Right ventricle myocardium inferior (tissue), 1 donor: ENCODE measurements at places on chromosomes 7 and 10. TPM values are rescaled to one million over a fixed set of nuclear protein-coding genes. Genes with fewer than 3 reads are reported as not detected.

SLC26A4 gene
- total RNA-seq, result 0.27 TPM

DMBT1 gene
- not detected for total RNA-seq

HILPDA gene
- total RNA-seq, result 5.9 TPM

FANK1 gene
- 0.51 TPM for total RNA-seq

VENTX gene
- 0.54 TPM for total RNA-seq

AGAP9 gene
- 1.7 TPM for total RNA-seq

AGMO gene
- 0.16 TPM for total RNA-seq

RAPGEF5 gene
- 9.4 TPM for total RNA-seq

PHYH gene
- 177 TPM for total RNA-seq

DLG5 gene
- total RNA-seq, result 8.9 TPM

GRCh38 chr10:101237982-101238731 is 8.9 kb upstream of the LBX1 start:
- DNase-seq, result no peak

DNA sequence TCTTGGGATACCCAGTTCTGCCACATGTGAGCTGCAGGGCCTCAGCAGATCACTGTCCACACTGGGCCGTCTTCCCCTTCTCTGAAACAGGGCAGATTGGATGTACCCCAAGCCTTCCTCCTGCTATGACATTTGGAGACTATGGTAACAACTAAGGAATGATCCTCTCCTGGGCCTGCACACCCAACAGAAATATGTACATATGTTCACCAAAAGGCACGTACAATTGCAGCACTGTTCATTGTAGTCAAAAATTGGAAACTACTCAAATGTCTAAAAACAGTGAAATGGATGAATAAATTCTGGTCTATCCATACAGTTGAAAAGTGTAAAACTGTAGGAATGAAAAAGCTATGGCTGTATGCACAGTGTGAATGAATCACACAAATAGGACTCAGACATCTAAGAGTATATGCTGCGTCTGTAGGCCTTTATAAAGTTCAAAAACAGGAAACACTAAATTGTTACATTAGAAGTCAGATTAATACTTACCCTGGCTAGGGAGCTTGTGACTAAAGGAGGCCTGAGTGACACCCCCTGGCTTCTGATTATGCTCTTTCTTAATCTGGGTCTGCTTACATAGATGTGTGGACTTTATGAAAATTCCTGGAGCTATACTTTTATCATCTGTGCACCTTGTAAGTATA is 16.1 kb upstream of the XPNPEP1 start:
- DNase-seq, result no peak

DNA sequence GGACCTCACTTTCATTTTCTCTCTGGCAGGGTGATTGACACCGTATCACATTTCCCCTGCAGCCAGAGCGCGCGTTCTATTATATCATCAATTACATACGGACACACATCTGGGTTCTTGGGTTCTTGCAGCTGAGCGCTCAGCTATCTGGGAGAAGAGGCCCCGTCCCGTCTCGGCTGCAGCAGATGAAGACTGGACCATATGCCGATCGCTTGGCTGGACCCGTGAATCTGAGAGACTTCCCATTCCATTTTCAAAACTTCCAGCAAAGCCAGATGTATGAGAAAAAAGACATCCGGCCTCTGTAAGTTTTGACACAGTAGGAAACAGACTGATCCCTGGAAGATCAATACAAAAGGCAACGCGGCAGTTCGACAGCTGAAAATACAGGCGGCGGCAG is 99.8 kb downstream of the JCAD start:
- DNase-seq, result no peak

DNA sequence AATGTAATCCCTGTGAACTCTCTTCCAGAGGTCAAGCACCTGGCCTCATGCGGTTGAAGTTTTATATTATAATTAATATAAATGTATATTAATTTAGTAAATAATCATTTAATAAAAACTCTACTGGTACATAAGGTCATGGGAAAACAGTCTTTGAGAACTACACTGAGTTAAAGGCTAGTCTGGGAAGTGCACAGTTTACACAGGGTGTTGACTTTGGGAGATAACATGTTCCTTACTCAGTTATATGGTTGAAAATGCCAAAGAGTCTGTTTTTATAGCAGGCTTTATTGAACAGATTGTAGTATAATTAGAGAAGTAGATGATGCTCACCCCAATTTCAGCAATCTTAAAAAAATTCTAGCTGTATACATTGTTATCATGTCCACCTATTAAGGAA is 735.9 kb downstream of the GATA3 start:
- DNase-seq, result no peak

GRCh38 chr10:94210440-94211168 is 152.1 kb downstream of the NOC3L start:
- no peak for DNase-seq

DNA sequence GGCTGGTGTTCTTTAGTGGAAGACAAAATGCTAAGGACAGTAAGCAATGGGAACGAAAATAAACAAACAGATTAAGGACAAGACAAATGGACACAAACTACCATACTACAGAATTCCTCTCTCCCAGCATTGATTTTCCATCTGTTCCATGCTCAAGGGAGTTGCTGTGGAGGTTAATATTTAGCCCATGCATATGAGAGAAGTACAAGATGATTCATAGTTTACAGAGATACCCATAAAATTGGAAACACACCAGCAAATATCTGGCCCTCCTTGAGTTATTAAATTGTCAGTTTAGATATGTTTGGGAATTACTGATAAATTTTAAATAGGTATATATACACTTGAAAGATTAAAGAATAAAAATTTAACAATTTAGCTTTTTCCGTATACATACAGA is 69.8 kb downstream of the GLI3 start:
- no peak for DNase-seq

GRCh38 chr7:154836021-154836448 is 166.9 kb downstream of the PAXIP1 start:
- no peak for DNase-seq

GRCh38 chr10:62044566-62044965 is 143.1 kb downstream of the ARID5B start:
- DNase-seq, result no peak

DNA sequence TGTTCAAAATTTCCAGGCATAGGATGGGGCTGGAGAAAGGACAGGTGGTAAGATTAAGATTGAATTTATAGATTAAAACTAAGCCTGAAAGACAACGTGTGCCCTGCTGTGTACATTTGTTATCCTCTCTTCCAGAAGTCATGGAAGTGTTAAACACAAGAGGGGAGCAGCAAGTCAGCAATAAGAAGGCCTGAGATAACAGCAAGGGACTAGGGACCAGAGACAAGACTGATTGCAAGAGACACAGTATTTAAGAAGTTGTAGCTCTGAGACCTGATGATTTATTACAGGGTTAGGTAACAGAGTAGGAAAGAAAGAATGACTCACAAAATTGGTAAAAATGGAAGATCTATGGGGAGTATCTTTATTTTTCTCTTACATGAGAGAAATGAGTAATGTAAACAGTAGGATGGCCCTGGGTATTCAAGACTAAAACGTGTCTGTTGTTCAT is 55.7 kb upstream of the COL1A2 start:
- DNase-seq, result no peak

- DNase-seq, result no peak
Observed at GRCh38 chr10:19683960-19684359, 132.3 kb upstream of the PLXDC2 start.

- peak; percentile 46 for DNase-seq
Observed at GRCh38 chr10:132506711-132507408, 30.7 kb upstream of the INPP5A start.

DNA sequence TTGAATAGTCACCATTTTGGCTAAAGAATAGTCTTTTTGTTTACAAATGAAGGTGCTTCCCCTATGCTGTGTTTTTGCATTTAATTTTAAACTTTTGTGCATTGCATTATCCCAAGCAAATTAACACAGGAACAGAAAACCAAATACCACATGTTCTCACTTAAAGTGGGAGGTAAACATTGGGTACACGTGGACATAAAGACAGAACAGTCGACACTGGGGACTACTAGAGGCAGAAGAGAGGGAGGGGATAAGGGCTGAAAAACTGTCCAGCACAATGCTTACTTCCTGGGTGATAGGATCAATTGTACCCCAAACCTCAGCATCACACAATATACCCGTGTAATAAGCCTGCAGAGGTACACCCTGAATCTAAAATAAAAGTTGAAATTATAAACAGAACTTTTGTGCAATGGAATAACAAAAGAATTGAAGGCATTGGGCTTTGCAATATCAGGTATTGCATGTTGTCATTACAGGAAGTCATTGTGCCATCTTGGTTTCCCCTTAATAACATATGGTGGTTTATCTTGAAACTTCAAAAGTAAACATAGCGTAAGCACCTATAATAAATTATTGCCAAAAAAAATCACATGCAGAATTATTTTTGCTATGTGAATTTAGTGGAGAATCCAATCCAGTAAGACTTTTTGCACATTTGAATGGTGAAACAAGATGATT is 16.1 kb downstream of the ADD3 start:
- DNase-seq, result no peak

DNA sequence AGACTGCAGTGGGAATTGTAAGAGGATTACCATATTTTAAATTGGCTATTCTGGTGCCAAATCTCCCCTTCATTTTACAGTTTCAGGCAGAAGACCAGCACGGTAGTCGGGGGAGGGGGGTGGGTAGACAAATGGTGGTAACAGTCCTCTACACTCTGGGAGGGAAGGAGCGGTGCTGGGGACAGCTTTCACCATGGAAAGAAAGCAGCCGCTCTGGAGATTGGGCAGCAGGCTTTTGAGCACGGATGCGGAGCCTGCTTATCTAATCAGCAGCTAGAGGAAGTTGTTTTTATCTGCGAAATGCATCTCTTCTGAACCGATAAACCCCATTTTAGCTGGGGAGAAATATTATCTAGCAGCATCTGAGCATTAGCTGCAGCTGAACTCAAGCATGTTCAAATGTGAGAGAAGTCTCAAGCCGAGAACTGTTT is 28.7 kb downstream of the IKZF1 start:
- DNase-seq, result no peak

DNA sequence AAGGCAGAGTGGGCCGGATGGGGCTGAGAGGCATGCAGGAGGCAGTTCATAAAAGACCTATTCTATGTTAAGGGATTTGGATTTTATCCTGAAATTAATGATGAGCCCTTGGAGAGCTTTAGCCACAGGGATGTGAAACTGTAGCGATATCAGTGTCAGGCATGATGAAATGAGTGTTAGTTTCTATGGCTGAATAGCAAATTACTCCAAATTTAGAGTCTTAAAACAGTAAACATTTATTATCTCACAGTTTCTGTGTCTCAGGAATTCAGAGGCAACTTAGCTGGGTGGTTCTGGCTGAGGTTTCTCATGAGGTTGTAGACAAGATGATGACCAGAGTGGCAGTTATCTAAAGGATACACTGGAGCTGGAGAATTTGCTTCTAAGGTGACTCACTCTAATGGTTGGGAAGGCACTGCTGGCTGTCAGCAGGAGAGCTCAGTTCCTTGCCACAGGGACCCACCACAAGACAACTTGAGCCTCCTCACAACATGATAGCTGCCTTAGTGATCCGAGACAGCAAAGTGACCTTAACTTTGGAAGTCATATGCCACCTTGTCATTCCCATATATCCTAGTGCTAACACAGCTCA is 36.7 kb upstream of the SFTPD start:
- DNase-seq, result no peak

- peak; percentile 95 for DNase-seq
Observed at GRCh38 chr10:75210282-75211006, at the start of gene VDAC2. VDAC2 (plus strand) TSS chr10:75210796; CDS start chr10:75211159, 363 bp downstream.

GRCh38 chr10:13882119-13882711 is 295.4 kb downstream of the PRPF18 start:
- no peak for DNase-seq

GRCh38 chr7:134660242-134660785 is 13.7 kb downstream of the BPGM start:
- no peak for DNase-seq

GRCh38 chr7:24978843-24979469 is 1.0 kb downstream of the OSBPL3 start:
- peak; percentile 61 for DNase-seq

DNA sequence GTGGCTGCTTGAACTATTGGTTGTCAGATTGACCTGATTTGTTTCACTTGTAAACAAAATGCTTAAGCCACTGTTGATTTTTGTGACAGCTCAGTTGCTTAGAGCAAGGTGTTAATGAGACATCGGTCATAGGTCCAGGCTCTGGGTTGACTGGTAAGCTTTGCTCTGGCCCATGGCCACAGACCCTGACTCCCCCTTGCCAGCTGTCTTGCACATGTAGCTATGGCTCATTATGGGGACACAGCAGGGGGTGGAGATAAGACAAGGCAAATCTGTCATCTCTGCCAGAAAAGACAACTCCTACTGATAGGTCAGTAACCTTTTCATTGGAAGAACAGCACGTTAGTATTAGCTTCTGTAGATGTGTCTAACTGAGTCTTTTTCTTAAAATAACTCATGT is 95.3 kb downstream of the KAT6B start:
- DNase-seq, result no peak

DNA sequence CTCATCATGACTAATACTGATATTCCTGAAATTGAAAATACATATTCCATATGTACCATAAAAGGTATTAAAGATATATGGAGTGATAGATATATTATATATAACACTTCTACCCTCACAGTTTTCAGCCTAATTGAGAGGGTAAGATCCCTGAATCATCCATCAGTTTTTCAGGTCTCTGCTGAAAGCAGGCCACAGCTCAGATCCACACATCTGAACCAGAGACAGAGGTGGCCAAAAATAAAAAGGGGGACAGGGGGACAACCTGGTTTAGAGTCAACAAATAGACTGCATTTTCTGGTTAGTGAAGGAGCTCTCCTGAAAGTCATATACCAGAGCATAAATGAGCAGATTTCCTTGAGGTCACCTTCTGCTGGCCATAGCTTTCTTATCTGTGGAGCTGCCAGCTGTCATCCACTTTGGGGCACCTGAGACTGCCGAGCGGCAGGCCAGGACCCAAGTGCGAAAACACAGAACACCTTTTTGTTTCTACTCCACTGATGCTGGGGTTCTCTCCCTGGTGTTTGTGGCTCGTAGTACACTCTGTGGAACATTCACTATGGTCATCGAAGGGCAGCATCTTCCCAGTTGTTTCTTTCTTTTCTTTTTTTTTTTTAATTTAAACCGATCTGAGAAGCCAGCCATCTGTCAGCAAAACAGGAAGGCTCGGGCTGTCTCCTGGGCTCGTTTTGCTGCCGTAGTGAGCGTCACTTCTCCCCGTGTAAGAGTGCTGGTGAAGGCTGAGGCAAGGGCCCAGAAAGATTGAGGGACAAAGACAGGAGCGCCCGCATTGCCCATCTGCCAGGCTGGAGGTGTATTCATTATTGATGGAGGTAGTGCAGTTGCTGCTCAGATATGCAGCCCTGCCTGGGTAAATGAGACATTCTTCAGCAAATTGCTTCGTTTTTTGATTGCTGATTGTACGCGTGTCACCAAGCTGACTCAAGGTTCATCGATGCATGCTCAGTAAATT is 13.5 kb downstream of the IKZF1 start:
- DNase-seq, result no peak
